Stimulated activated CD4-positive, alpha-beta T cell treated with anti-CD3 and anti-CD28 coated beads, Interleukin-1b, Interleukin-23, amount 100 ng/mL, for 1 hour (primary cell): ENCODE measurements at places on chromosomes 4 and X.

- DNase-seq = no peak
These were observed 98.6 kb downstream of the PSAPL1 start for GRCh38 chr4:7336067-7336569.

- no peak for DNase-seq
These were observed 155.0 kb downstream of the RELL1 start for GRCh38 chr4:37531151-37531550.

DNA sequence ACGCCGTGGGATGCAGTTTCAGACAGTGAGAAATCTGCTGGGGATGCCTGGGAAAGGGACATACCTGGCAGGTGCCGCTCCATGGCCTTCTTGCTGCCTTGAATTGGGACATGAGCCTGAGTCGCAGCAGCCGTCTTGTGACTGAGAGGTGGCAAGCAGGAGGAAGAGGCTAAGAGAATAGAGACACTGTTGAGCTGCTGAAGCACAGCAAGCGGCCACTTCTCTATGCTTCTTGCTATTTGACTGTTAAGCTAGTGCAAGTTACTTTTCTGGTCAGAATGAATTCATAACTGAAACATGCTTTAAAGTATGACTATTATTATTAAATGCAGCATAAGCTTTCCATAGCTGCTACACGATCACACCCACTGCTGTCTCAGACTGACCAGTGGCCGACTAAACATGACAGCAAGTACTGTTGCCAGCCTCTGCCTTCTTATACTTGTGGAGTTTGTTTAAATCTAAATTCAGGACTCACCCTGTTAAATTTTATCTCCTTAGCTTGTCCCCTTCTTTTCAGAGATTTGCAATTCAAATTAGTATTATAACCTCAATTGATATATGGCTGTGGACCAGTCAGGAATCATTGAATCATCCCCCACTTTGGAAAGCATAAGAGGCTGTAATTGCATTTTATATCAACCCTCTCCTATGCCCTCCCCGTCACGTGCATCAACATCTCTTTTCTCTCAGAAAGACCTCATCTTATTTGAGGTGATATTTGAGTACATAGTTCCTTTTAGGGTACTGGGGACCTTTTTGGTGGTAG lies 24.8 kb upstream of the ACSL1 start:
- no peak for DNase-seq

DNA sequence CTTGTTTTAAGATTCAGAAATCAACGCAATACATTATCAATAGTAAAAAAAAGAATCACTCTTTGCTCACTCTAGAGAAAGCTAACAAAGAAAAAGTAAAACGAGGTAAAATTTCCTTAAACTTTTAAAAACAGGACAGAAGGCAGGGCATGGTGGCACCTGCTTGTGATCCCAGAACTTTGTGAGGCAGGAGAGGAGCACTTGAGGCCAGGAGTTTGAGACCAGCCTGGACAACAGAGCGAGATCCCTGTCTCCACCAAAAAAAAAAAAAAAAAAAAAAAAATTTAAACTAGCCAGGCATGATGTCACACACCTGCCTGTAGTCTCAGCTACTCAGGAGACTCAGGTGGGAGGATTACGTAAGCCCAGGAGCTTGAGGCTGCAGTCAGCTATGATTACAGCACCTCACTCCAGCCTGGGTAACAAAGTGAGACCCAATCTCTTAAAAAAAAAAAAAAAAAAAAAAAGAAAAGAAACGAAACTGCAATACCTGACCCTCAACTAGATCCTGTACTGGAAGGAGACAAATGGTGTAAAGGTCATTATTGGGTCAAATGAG lies 3.5 kb downstream of the CCNI start:
- DNase-seq = no peak

DNA sequence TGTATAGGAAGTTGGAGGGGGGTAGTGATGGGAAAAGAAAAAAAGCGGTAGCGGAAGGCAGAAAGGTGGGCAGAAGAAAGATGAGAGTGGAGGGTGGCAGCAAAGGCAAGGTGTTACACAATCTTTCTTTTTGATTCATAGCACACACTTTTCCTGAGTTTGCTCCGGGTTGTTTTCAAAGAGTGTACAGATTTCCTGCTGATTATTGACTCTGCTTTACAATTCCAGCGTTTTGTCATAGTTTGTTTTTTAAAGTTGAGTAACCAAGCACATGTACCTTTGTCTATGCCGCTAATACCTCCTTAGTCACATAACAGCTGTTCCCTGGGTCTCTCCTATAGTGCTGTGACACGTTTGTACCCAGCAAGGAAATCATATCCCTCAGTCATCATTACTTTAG lies 50.3 kb downstream of the AGA start:
- no peak for DNase-seq

DNA sequence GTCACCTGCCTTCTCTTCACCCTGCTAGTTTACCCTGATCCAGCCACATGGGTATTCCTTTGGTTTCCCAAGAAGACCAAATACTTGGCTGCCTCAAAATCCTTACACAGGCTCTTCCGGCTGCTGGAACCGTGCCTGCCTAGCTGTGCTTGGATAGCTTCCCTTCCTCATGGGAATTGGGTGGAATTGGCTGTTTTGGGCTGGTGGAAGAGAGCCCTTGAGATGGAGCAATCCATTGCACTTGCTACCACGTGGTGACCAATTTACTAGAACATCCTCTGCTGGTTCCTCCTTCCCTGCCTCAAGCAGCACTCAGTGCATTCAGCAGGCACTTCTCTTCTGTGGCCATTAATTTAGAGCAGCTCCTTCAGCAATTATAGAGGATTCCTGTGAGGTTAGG lies 119.3 kb upstream of the AP1S2 start:
- no peak for DNase-seq

DNA sequence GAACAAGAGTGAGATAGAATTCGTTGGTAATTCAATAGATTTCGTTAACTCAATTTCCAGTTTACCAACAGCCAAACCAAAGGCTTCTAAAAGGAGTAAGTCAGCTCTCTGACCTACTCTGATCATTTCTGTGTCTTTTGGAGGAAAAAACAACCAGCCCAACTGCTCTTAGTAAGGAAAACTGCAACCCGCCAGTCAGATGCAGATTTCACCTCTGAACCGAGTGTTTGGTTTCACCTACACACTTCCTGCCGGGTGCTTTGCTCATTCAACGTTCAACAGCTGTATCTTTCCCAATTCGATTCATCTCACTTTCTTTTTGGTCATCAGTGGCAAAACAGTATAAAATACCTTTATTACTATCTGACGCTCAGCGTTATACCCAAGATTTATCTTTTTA lies 24.5 kb downstream of the TMSB4X start:
- DNase-seq = no peak

DNA sequence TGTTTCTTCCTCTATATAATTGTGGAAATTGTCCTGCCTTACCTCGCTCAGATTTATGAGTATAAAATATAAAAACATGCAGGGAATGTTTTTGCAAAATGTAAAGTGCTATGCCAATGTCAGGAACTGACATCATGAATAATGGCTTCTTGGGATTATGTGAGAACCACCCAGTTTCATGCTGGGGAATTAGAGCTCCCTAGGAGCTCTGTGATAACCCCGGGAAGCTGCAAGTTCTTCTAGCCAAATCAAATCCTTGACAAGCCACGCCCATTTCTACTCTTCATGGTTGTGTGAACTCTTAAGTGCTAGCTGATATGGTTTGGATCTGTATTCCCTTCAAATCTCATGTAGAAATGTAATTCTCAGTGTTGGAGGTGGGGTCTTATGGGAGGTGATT lies 85.9 kb upstream of the PAK3 start:
- no peak for DNase-seq

DNA sequence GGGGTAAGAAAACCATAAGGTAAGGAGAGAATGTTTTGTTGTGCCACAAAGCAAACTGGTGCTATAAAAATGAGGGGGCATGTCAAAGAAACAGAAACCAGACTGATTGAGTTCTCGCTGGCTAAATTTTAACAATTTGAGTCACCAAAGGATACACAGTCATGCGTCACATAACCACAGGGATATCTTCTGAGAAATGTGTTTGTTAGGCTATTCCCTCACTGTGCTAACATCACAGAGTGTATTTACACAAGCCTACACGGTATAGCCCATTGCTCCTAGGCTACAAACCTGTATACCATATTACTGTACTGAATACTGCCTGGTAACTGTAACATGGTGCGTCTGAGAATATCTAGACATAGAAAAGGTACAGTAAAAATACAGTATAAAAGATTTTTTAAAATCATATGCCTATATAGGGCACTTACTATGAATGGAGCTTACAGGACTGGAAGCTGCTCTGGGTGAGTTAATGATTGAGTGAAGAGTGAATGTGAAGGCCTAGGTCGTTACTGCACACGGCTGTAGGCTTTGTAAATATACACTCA lies 50.1 kb downstream of the FBXW7 start:
- DNase-seq = no peak

- no peak for DNase-seq
These were observed 126.5 kb upstream of the SCML1 start for GRCh38 chrX:17610788-17611187.

- DNase-seq = no peak
These were observed 8.6 kb downstream of the LCORL start for GRCh38 chr4:18012807-18013462.

GRCh38 chr4:13409324-13409723 lies 74.8 kb downstream of the RAB28 start:
- no peak for DNase-seq
